NCI-H345 (cell line): ENCODE measurements at places on chromosomes 1 and 21.

GRCh38 chr1:169999331-169999741 is 75.2 kb downstream of the KIFAP3 start:
- DNase-seq = no peak

- no peak for DNase-seq
Observed at GRCh38 chr1:156268336-156268735, 14.3 kb downstream of the SMG5 start.

GRCh38 chr1:10664251-10664650 is 132.2 kb downstream of the CASZ1 start:
- no peak for DNase-seq

GRCh38 chr1:164771619-164772361 is 212.8 kb downstream of the PBX1 start:
- DNase-seq = no peak

GRCh38 chr1:3473381-3473844 is 18.9 kb downstream of the ARHGEF16 start:
- DNase-seq = no peak

- no peak for DNase-seq
Observed at GRCh38 chr1:109269981-109270622, 12.8 kb downstream of the PSRC1 start.

DNA sequence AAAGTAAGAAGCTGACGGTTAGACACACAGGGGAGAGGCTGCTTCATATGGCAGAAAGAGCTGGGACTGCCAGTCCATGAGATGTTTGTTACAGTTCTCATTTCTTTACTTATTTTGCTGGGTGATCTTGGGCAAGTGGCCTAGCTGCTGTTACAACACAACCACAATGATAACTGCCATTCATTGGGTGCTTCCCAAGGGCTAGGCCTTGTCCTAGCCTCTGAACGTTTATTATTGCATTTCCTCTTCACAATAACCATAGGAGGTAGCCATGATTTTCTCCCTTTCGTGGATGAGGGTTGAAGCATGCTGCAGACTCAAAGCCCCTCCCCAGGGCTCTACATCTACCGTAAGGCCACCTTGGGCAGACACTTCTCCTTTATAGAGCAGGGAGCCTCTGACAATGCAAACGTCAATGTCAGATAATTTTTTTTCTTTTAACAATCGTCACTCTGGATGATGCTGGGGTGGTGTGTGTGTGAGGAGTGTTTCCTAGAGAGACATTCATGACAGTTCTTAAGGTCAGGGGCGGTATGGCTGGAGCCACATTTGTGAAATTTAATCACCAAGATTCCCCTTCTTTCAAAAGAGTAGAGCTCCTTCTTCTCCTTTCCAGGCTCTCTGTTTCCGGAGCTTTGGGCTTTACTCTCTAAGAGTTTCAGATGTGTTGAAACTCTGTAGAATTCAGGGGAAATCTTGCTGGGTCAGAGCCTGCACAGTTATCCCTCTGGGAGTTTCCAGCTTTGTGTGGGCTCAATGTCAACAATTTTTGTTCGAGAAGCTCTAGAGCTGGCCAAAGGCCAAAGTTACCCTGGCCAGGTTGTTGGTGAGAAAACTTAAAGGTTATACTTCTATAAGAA is 138.5 kb upstream of the SGIP1 start:
- DNase-seq = no peak

- peak; percentile 94 for DNase-seq
Observed at GRCh38 chr1:231684356-231685244, 58.0 kb downstream of the DISC1 start.

- no peak for DNase-seq
Observed at GRCh38 chr1:22074803-22075202, 22.3 kb downstream of the CDC42 start.

- DNase-seq = no peak
Observed at GRCh38 chr1:203493901-203494300, at the start of gene OPTC. Gene OPTC (plus strand): TSS chr1:203494153. CDS start chr1:203496006, 1,853 bp downstream.

DNA sequence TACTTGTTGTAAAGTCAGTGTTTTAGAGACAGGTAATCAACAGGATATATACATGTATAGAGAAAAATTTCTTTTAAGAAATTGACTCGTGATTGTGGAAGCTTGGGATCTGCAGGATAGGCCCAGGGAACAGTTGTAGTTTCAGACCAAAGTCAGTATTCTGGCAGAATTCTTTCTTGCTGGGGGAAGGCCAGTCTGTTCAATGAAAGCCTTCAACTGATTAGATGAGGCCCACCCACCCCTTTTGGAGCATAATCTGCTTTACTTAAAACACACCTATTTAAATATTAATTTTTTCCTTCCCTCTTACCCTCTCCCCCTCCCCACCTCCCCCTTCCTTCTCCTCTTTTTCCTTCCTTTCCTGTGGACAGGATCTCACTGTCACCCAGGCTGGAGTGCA is 48.0 kb downstream of the FNBP1L start:
- no peak for DNase-seq

DNA sequence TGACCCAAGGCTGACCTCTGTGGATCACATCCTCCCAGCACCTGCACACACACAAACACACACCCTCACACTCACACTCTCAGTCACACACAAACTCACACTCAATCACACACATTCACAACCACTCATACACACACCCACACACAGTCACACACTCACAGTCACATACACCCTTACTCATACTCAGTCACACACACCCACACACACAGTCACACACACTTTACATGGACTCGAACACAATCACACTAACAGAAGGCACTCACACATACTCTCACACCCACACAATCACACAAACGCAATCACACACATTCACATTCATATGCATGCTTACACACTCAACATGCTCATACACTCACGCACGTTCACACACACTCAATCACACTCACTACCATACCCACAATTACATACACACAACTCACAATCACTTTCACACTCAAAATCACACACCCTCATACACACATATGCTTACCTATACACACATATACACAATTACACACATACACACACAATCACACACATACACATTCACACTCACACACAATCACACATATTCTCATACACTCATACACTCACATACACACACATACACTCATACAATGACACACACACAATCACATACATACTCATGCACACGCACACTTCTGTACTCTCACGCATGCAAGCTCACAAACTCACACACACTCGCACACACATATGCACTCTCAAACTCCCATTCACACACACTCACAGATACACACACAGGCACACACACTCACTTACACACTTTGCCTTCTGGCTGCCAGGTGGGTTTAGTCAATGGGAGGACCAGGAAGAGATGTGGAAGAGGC is 6.1 kb downstream of the MEGF6 start:
- no peak for DNase-seq

DNA sequence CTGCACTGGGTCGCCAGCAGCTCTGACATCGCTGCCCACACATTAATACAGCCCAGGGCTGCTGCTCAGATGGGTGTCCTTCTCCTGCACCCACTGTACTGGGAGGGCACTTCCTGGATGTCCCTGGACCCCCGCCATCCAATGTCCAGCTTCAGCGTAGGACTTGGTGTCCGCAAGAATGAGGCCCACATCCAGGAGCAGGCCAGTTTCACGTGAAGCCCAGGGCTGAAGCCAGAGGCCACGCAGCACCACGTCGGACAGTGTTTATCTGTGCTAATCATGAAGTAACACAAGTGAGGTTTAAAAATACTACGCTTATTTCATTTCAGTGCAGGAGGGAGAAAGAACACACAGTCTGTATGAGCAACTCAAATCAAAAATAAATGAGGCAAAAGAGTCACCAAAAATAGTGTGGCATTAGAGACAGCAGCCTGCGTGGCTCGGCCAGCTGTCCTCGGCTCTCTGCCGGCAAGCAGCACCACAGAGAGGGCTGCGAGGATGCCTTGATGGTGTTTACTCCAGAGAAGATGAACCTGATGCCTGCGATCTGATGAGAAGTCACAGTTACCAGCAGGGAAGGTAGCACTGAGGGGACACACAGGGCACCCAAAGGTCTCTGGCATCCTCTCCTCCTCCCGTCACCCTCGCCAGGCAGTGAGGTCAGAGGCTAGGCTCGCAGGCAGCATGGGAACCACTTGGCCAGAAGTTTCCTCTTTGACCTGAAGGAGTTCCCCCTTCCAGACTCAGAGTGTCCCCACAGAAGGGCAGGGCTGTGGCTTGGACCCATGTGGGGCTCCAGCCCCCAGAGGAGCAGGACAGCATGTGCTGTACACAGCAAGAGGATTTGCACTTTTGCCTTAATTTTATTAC is 22.1 kb upstream of the NPHP4 start:
- DNase-seq = no peak

DNA sequence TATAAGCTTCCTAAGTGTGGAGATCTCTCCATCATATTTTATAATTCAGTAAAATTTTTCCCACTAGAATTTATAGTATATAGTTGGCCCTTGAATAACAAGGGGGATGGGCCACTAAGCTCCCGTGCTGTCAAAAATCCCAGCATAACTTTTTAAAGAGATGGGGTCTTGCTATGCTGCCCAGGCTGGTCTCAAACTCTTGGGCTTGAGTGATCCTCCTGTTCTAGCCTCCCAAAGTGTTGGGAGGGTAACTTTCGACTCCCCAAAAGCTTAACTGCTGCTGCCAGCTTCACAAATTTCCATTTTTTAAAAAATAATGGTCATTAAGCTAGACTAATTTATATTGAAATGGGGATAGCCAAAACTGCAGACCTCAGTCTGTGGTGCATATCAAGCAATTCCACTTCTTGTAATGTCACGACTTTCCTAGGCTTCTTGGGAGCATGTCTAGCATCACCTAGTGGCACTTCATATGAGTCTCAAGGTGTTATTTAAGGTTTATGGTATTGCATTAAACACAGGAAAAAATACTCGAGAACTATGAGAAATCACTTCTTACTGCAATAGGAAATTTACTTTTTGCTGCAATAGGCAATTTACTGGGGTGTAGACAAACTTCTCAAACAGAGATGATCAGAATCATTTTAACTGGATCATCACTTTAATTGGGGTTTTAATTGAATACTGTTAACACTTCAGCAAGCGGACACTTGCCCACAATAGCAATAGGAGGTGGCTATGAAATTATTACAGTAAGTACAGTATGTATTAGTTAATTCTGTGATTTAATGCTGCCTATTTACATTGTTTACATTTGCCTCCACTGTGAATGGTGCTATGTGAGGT is 19.3 kb upstream of the ACTA1 start:
- no peak for DNase-seq
